ENCODE measurements at places on chromosomes 3 and 15.

DNA sequence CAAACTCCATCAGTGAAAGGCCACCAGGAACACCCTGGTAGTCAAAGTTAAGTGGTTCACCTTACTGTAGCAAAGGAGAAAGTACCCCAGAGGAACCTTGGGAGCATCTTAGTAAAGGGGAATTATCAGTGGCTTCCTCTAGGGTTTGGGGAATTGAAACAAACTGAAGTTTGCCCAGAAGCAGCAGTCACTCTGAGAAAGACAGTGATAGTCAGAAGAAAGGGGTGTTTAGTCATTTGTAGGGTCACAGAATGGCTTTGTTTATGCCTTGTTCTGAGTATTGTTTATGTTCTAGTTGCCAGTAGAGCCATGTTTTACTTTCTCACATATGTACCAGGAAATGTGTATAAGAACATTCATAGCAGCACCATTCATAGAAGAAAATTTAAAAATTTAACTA is 93.8 kb downstream of the FHIT start:
- no peak for DNase-seq

GRCh38 chr3:150978566-150979148 is 6.1 kb upstream of the CLRN1 start:
- no peak for DNase-seq

DNA sequence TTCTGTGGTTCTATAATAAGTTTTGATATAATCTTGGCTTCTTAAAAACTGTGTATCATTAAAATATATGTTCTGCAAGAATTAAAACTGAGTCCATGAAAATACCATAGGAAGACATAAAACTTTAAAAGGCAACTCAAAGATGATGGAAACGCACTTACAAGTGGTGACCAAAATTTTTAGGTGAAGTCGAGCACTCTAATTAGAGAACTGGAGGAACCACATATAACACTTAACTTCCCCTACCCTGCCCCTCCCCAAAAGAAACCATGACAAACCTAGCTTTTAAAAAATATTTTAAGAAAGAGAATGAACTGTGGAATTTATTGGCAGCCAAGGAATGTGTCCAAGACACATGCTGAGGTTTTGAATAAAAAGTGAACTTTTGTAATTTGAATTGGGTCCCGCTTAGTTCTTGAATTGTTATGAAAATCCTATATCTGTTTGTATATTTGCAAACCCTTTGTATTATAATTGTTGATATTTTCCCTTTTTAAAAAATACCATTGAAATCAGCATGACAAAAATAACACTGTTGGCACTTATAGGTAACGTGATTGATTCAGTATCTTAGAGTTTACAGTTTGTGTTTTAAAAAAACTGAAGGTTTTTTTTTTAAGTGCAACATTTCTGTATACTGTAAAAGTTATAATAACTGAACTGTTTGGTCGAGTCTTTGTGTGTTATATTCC is 7.7 kb downstream of the NR2F2 start:
- DNase-seq, result no peak

DNA sequence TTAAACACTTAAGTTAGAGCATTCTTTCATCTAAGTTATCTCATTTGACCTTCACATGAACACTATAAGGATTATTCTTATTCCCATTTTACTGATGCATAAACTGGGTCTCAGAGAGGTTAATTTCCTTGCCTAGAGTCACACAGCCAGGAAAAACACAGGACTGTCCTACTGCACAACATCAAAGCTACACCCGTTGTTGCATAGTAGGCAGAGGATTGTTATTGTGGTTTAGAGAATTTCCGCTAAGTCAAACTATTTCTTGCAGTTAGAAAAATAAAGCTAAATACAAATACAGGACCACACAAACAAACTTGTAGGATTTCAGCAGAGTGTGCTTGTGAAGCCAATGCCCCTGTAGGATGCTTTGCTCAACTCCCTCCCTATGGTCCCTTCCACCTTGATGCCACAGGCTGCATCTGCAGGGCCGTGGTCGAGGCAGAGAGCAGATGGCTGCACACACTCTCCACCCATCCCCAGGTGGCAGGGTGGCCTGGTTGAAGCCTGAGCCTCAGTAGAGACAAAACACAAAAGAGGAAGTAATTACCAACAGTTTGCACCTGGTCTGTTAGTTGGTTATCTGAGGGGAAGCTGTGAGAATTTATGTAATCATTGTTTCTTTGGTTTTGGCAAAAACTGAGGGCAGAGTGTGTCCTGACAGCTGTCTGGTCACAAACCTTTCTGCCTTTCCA is 41.1 kb upstream of the SKOR1 start:
- DNase-seq, result no peak

- DNase-seq, result no peak
Measured at GRCh38 chr15:90003736-90004135, 2.6 kb downstream of the ZNF710 start.

GRCh38 chr3:148532326-148532725 is 165.4 kb upstream of the AGTR1 start:
- no peak for DNase-seq

GRCh38 chr3:42051384-42052131 is 39.6 kb upstream of the TRAK1 start:
- DNase-seq, result no peak

DNA sequence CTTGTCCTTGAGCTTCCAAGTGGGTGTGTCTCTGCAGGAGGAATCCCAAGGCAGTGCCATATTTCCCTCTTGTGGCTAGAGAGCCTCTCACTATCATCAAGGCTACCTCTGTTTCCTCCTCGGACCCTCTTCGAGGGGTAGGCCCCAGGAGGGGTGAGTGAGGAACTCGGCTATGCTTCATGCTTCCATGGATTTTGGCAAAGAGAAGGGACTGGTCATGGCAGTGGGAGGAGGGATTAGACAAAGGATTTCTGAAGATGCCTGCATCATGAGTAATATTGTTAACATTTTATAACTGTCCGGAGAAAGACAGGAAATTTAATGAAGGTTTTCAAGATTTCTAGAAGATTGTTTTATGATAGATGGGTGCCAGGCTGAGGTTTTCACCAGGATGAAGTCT is 241.5 kb downstream of the CLSTN2 start:
- DNase-seq, result no peak

- no peak for DNase-seq
Measured at GRCh38 chr3:189726277-189726676, 95.1 kb downstream of the TP63 start.

GRCh38 chr3:184635126-184635525 is 73.5 kb downstream of the EPHB3 start:
- no peak for DNase-seq

DNA sequence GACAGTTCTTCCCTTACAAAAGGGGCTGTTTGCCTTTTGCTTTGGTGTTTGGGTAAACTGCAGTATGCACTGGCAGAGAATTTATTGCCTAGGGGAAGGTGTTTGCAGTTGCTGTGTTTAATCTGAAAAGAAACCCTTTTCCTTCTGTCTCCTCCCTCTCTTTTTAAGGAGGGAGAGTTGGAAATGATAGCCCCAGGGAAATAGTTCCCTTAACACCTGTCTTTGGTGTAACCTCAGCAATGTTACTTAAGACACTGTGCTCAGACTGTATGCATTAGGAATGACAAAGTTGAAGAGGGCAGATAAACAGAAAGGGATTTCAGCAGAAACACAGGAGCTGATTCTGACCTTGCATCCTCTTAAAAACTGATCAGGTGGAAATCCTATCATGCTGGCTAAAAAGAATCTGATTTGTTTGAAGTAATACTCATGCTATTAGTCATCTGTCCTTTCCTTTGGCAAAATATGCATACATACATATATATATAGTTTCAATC is 125.4 kb downstream of the TP63 start:
- DNase-seq, result no peak

DNA sequence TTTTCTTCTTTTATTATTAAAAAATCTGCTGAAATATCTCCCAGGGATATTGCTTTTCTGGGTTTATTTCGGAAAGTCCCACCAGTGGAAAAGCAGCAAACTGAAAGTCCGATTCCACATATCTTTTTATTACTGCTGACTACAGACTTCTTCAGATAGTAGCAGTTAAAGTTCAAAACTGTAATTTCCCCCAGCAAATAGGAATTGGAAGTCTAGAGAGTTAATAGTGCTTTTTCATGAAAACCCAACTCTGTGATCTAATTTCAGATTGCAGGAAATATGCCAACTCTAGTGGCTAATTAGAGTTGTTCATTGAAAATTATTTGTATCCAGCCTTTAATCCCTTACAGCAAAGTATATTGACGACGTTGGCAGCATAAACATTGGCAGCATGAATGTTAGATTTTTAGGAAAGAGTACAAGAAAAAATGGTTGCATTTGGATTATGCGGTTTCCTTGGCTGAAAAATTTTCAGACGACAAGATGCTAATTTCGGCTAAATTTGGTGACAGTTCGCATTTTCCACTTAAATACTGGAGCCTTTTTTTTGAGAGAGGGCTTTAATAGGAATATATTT is 472.9 kb upstream of the CBLB start:
- DNase-seq, result no peak

DNA sequence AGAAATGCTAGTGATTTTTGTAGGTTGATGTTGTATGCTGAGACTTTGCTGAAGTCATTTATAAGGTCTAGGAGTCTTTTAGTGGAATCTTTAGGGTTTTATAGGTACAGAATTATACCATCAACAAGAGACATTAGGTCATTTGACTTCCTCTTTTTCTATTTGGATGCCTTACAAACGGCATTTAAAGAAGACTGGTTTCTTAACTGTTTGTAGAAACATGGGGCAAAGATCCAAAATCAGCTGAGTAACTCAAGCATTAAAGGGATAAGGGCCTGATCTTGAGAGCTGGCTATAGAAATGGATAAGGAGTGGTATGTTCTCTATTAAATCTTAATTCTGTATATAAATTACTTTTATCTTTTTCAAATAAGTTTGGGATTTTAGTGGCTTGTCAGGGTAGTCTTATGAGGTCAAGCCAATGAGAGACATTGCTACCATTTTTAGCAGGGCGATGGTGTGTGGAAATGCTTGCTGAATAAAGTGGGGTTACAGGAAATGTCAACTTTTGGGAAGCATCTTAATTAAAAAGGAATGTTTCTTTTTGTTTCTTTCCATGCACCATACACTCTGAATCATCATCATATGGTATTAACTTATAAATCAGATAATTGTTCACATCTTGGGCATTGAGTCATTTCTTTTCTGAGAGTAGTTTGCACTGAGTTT is 197.7 kb upstream of the GBE1 start:
- DNase-seq, result no peak

DNA sequence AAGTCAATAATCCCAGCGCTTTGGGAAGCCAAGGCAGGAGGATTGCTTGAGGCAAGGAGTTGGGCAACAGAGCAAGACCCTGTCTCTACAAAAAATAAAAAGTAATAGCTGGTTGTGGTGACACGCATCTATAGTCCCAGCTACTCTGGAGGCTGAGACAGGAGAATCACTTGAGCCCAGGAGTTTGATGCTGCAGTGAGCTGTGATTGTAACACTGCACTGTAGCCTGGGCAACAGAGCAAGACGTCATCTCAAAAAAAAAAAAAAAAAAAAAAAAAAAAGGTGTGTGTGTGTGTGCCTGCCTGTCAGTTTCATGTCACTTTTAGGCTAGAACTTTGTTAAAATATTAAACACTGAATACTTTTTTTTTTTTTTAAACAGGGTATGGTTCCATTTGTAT is 28.4 kb downstream of the DNAJC19 start:
- no peak for DNase-seq

DNA sequence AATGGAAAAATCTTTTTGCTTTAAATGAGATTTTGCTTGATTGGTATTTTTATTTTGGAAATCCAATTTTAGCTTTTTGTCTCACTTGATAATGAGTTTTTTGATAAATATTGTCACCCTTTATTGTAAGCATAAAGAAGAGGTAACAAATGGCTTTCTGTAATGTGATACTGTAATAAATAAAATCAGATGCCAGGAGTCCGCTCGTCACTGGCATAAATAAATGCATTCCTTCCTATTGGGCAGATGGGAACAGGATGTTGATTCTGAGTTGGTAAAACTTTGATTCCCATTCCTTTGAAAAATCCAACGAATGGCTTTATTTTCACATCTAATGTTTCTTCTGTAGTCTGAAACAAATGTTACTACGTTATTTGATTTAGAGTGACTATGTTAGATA is 59.9 kb downstream of the CACNA2D3 start:
- no peak for DNase-seq

GRCh38 chr3:153590051-153590450 is 428.0 kb downstream of the RAP2B start:
- DNase-seq, result no peak

DNA sequence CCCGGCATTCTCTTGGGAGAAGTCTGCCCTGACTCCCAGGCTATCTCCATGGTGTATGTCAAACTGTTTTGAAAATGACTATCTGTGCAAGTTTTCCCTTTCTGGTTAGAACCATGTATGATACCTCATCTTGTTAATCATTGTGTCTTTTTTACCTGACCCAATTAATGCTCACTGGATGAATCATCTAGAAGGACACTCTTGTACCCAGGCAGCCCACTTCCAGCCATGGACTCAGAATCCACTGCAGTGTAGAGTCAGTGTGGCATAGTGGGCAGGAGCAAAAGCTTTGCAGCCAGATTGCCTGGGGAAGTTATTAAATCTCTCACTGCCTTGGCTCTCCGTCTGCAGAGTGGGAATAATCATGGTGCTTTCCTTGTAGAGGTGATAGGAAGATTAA is 1.2 kb downstream of the FAM3D start:
- DNase-seq, result no peak

GRCh38 chr3:150114873-150115540 is 144.3 kb upstream of the PFN2 start:
- no peak for DNase-seq

DNA sequence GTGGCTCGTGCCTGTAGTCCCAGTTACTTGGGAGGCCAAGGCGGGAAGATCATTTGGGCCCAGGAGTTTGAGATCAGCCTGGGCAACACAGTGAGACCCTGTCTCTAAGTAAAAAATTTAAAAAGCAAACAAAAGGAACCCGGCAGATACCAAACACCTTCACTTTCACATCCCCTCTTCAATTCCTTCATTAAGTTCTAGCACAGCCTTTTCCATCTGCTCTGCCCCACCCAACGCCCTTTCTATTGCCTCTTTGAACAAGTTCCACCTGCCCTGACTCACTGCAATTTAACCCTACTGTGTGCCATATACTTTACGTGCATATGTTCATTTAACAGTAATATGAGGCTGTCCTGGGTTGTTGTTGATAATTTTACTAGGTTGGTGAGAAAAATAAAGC is 12.4 kb upstream of the SPG11 start:
- no peak for DNase-seq

- no peak for DNase-seq
Measured at GRCh38 chr15:84659904-84660781, 2.1 kb upstream of the NMB start.

- DNase-seq, result no peak
Measured at GRCh38 chr15:64524778-64525177, 64.4 kb downstream of the ZNF609 start.

DNA sequence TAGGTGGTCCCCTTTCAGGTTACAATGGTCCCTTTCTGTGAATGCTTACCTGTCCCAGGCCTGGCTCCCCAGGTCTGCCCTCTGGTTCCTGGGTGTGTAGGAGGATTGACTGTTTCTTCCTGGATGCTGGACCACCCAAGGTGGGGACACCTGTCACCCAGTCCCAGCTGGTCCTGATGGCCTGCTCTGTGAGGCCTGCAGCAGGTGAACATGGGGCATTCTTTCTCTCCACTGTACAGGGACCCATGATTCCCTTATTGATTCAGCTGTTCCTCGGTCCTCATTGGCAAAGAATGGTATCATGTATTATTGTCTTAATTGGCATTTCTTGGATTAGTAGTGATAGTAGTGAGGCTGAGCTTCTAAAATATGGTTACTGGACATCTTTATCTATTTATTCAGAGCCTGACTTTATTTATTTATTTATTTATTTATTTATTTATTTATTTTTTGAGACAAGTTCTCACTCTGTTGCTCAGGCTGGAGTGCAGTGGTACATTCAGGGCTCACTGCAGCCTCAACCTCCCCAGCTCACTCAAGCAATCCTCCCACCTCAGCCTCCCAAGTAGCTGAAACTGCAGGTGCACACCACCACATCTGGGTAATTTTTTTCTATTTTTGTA is 8.8 kb upstream of the DNAJA4 start:
- DNase-seq, result no peak
